Caudate nucleus (tissue), 63 donors: ENCODE measurements at places on chromosomes 4 and X.
A peak's percentile ranks its signal among the peaks of the same experiment; 100 is the strongest.

- no peak for DNase-seq
Observed at GRCh38 chr4:122705547-122706117, 26.9 kb upstream of the BBS12 start.

DNA sequence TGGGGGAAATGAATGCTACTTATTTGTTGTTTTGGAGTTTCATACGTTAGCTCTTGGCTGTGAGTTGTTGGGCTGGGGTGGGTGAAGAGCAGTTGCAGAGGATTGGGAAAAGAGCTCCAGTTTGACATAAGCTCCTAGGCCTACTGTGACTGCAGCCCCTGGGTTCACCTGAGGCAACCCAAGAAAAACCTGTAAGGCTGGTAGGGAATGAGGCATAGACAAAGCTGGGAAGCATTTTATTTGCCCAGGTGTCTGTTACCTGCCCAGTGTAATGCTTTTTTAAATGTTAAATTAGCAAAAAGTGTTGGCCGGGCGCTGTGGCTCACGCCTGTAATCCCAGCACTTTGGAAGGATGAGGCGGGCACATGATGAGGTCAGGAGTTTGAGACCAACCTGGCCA, 160.0 kb downstream of the FHIP1A start:
- no peak for DNase-seq

GRCh38 chrX:24334461-24334860, 20.6 kb upstream of the SUPT20HL2 start:
- DNase-seq = no peak

DNA sequence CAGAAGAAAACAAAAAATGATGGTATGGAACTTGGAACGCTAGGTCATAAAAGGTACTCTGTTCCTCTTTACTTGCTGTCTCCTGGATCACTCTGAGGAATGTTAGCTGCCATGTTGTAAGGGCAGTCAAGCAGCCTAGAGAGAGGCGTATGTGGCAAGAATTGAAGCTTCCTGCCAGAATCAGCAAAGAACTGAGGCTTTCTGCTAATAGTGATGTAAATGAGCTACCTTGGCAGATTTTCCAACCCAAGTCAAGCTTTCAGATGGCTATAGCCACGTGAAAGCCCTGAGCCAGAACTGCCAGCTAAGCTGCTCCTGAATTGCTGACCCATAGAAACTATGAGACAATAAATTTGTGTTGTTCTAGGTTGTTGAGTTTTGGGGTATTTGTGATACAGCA, 38.7 kb downstream of the AASDH start:
- DNase-seq = no peak

DNA sequence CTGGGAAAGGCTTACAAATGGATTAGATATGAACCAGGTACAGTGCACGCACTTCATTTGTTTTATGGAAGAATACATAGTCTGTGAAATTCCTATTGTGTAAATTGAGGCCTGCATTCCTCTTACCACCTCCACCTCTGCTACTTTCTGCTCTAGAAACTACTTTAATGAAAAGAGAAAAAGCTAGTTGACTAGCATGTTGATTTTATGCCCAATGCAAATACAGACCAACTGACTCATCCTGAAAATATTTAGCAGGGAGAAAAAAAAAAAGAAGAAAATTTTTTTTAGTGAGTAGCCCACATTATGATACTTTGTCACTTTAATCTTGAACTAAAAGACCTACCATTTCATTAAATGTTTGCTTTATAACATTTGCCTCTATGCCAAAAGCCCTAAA, 41.2 kb downstream of the DCLK2 start:
- no peak for DNase-seq

- no peak for DNase-seq
Observed at GRCh38 chr4:114081783-114082182, 102.3 kb upstream of the ARSJ start.

- no peak for DNase-seq
Observed at GRCh38 chr4:154999950-155000578, 208.4 kb upstream of the NPY2R start.

DNA sequence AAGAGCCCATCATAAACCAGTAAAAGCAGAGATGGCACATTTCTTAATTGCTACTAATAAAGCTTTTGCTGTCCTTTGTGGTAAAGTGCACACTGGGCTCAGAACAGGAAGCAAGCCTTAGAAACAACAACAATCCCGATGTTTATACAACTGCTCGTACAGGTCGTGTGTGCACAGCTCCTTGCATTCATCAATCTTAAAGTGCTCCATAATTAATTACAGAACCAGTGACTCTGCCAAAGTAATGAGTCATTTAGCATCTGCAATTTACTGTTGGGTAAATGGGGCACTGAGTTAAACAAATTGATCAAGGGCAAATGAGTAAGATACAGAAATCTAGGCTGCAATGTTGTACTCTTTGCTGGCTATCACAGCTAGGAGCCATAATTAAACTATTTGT, 61.3 kb upstream of the TXK start:
- DNase-seq = no peak

DNA sequence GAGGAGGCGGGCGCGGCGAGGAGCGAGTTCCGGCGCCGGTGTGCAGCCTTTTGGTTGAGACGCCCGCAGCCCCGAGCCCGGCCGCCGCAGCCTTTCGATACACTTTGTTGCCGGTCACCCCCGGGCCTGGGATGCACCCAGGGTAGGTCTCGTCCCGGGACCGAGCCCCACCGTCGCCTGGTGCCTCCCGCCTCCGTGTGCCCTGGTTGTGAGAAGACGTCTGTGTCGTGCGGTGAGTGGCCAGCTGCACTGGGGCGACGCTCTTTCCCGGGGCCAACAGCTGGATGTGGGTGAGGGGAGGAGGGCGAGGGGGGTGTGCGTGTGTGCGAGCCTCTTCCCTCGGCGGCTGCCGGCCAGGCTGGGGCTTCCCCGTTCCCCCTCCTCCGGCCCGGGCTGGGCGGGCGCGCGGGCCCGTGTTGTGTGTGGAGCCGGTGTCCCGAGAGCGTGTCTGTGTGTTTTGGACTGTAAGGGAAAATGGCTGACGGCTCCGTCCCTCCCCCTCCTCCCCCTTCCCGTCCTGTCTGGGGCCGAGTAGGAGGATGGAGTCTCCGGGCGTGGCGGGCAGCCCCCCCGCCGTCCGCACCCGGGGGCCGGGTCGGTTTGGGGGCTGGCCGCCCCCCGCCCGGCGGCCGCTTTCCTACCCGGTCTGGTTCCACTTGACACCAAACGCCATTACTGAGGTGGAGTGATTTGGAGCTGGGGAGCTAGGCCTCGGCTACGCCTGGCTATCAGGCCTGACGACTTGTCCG, 807 bp downstream of the USP9X start:
- peak; percentile 23 for DNase-seq

DNA sequence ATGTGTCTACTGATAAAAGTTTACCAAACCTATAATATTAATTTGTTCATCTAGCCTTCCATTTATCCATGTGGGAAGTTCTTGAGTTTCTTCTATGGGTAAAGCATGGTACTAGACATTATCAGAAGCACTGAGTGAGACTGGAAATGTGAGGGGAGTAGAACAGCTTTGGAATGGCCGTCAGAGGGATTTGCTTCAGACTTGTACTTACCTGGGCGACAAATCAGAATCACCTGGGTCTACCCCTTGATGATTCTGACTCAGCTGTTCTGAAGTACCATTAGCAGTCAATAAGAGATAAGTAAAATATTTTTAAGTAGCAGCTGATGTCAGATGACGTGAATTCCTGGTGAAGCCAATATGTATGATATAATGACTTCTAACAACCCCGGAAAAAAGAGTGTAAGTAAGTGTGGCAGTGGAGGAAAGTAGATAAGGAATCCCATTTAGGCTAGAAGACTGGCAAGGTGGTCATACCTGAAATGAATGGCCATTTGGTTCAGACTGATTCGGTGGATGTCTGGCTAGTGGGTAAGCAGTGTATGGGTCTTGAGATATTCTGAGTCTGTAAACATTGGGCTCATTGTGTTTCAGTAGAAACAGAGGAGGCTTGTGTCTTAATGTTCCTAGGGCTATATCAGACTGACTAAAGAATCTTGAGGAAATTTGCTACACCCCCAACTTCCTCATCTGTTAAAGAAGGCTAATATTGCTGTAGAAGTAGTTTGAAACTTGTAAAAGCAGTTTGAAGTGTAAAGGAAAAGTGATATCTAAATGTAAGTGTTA, 409.2 kb downstream of the NKX6-1 start:
- no peak for DNase-seq

- no peak for DNase-seq
Observed at GRCh38 chr4:113537628-113538027, 223.9 kb downstream of the CAMK2D start.

GRCh38 chr4:177108708-177109107, 201.0 kb upstream of the NEIL3 start:
- no peak for DNase-seq

DNA sequence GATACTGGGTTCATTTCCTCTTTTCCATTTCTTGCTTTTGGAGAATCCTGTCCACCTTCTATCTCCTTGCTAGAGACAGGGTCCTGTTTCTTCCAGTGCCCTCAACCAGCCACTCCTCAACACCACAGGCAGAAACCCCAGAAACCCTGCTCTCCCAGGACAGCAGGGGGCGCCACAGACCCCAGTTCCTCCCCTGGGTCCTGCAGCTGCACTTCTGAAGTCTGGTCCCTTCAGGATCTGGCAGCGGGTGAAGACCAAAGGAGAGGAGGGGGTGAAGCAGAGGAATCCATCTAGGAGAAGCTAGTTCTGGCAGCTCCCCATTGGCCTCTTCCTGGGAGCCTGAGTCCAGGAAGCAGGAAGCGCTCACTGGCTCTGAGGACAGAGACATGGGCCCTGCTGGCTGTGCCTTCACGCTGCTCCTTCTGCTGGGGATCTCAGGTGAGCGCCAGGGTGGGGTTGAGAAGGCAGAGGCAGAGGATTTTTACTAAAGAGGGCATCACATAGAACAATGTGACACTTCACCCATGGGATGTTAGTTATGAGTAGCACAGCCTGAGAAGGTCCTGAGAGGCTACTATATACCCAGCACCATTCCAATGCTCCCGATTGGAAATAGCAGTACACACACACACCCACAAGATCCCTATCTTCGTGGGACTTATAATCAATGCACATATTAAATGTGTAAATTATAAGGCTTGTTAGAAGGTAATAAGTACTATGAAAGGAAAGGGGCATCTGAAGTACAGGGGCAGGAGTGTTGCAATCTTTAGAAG, at the start of gene PRSS48:
TSS of gene PRSS48 (plus strand) at position 375 of the 776 bp plus-strand sequence. CDS start at position 387, 12 bp downstream.
- DNase-seq = peak; percentile 28

- no peak for DNase-seq
Observed at GRCh38 chrX:132984058-132984650, 25.7 kb upstream of the HS6ST2 start.

GRCh38 chrX:12245650-12246645, 107.7 kb downstream of the FRMPD4 start:
- no peak for DNase-seq

- DNase-seq = no peak
Observed at GRCh38 chr4:124862261-124862660, 149.7 kb upstream of the ANKRD50 start.

DNA sequence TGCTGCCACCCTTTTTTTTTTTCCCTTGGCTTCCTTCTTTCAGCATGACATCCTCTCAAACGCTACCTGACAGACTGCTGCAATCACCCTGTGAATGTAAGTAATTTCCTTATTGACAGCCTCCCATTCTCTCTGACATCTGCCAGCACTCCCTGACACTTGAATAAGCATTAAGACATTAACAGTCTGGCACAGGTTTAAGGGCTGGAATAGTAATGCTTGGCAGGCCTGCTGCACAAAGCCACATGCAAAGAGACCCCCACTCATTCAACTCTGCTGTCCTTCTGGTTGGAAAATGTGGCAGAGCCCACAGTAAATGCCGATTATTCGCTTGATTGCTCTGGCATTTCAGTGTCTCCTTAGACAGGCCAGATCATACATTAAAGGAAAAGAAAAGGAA, 28.1 kb upstream of the RASGEF1B start:
- no peak for DNase-seq

DNA sequence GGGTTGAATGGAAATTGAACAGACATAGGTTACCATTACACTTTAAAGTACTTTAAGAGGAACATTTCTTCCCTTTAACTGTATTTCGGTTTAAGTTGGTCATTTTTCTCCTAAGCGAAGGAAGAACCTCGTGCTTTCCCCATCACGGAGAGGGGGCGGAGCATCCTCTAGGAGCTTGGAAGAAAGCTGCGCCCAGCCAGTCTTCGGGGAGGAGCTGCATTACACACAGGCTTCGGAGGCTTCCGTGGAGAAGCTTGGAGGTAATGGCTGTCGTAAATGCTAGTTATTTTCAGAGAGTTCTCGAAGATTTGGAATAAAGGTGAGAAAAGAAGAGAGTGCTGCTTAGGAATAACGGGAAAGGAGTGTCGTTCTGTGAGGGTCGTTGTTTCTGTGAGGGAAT, at the start of gene PWWP3B:
TSS of gene PWWP3B (plus strand) at position 199 of the 400 bp plus-strand sequence. CDS start 37,128 bp downstream, outside the sequence.
- no peak for DNase-seq
